ENCODE measurements at places on chromosomes 7 and 10. TPM values are rescaled to one million over a fixed set of nuclear protein-coding genes. Genes with fewer than 3 reads are reported as not detected.
A peak's percentile ranks its signal among the peaks of the same experiment; 100 is the strongest.

The PAX4 gene
- not detected for polyA plus RNA-seq

The OPN1SW gene
- 1.4 TPM for polyA plus RNA-seq

The SPOCK2 gene
- 179 TPM for polyA plus RNA-seq

The ODAD2 gene
- 0.91 TPM for polyA plus RNA-seq

The TMEM196 gene
- polyA plus RNA-seq, result not detected

The MINDY4 gene
- polyA plus RNA-seq, result 10.8 TPM

The MSMB gene
- polyA plus RNA-seq, result not detected

DNA sequence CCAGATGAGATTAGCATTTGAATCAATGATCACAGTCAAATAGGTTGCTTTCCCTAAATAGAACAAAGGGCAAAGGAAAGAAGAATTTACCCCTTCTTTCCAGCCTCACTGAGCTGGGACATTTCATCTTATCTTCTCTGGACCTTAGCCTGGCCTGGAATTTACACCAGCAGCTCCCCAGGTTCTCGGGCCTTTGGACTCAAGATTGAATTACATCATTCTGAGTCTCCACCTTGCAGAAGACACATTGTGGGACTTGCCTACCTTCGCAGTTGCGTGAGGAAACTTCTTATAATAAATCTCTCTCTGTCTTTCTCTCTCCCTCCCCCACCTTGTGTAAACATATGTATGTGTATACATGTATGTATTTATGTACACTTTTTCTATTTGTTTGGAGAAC is 732.4 kb downstream of the IPMK start:
- no peak for DNase-seq

- DNase-seq, result no peak
Measured at GRCh38 chr10:128036746-128037543, 89.3 kb downstream of the MKI67 start.

GRCh38 chr7:68724965-68725364 is 873.3 kb upstream of the AUTS2 start:
- no peak for DNase-seq

GRCh38 chr10:118823256-118823907 is 68.6 kb upstream of the CACUL1 start:
- DNase-seq, result no peak

- DNase-seq, result no peak
Measured at GRCh38 chr7:158044482-158044823, 543.2 kb downstream of the PTPRN2 start.

DNA sequence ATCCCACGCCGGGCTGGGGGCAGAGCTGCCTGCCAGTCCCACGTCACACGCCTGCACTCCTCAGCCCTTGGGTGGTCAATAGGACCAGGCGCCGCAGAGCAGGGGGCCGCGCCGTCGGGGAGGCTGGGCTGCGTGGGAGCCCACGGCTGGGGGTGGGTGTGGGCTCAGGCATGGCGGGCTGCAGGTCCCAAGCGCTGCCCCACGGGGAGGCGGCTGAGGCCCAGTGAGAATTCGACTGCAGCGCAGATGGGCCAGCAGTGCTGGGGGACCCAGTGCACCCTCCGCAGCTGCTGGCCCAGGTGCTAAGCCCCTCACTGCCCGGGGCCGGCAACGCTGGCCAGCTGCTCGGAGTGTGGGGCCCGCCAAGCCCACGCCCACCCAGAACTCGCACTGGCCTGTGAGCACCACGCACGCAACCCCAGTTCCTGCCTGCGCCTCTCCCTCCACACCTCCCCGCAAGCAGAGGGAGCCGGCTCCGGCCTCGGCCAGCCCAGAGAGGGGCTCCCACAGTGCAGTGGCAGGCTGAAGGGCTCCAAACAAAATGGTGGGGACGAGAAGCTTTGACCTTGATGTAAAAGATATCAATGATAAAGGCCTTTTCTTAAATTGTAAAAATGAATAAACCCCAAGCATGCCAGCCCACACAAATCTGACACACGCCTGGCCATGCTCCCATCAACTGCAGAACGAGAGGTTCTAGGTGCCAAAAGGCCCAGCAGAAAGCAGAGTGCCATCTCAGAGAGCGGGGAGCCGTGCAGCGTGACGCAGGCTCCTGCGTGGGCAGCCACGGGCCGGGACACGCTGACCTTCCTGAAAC is 255.5 kb downstream of the MAD1L1 start:
- DNase-seq, result no peak

DNA sequence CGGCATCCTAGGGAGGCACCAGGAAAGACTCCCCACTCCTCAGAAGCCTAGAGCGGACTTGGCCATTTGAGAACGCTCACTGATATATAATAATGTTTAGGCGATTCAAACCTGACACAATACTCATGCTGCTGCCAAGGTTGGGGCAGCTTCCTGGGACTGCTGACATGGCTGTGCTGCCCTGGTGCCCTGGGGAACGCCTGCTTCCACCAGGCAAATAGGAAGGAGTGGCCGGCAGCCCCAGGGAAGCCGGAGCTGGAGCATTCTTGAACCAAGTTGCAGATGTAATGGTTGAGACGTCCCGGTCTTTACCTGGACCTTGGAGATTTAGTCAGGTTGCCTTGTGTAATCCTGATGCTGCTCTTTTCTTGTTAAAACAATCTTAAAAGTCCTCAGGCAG is 8.8 kb downstream of the GDF10 start:
- DNase-seq, result no peak

GRCh38 chr7:84100866-84101265 is 93.7 kb downstream of the SEMA3A start:
- DNase-seq, result no peak

DNA sequence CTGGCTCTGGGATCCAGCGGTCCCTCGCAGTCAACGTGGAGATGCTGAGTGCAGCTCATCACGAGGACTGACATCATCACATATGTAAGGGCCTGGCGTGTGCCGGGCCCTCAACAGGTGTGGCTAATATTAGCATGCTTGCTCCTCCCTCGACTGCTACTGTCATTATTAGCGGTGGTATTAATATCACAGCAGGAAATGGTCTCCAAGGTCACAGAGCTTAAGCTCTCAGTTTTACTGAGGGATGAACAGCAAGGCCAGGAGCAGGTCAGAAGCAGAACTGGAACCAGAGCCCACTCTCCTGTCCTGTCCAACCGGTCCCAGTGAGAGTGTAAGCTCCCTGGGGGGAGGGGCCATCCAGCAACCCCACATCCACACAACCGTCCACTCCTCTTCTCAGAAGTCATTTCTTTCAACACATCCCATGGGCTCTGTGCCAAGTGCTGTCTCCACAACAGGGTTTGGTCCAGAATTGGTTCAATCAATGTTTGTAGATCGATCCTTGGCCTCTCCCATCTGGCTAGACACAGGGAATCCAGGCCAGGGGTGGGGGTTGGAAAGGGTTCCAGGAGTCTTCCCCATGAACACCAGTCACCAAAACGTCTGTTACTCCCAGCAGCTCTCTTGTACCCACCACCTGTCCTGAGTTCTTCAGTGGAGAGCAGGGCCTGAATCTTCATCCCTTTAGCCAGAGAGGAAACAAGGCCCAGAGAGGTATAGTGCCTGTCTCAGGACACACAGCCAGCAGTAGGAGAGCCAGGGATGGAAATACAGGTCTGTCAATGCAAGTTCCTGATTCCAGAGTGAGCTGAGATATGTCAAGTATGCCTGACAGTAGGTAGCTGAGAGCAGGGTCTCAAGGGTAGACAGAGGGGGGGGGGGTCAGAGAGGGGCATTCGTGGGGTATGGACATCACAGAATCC is 45.3 kb upstream of the ZMIZ1 start:
- DNase-seq, result no peak

GRCh38 chr7:15335390-15335789 is 226.4 kb downstream of the AGMO start:
- no peak for DNase-seq

DNA sequence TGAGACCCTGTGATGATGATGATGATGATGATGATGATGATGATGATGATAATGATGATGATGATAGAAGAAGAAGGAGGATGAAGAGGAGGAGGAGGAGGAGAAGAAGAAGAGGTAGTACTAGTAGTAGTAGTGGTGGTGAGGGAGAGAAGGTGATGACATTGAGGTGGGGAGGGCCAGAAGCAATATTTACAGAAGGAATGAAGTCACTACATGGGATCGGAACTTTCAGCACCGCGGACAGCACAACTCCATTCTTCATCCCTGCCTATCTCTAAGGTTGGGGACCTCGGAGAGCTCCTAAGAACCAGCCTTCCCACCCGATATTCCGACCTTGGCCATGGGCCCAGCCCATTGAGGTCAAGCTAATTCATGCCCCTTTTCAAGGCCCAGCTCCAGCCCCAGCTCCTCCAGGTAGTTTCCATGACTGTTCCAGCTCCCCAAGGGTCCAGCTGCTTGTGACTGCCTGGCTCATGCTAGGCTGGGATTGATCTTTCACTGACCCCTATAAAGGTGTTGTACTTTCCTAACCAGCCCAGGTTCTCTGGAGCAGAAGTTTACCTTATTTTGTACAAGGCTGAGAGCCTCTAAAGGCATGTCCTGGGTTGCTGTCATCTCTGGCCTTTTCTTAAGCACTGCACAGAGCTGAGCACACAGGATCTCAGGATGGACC is 10.3 kb downstream of the CRHR2 start:
- peak; percentile 78 for DNase-seq

DNA sequence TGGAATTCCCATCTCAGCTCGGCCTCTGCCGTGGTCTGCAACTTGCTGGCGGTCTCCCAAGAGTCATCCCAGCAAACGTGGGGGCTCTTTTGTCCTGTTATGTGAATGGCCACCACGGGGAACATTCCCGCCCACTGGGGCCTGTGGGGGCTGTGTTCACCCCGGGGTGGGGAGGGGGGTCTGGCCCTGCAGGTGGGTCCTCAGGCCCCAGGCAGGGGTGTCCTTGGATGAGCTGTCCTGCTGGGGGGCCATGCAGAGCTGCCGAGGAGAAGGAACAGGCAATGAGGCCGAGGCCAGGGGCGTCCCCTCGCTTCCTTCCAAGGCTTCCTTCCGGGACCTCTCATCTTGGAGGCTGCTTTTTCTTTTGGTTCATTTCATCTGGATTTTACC is 24.4 kb upstream of the PITRM1 start:
- no peak for DNase-seq

DNA sequence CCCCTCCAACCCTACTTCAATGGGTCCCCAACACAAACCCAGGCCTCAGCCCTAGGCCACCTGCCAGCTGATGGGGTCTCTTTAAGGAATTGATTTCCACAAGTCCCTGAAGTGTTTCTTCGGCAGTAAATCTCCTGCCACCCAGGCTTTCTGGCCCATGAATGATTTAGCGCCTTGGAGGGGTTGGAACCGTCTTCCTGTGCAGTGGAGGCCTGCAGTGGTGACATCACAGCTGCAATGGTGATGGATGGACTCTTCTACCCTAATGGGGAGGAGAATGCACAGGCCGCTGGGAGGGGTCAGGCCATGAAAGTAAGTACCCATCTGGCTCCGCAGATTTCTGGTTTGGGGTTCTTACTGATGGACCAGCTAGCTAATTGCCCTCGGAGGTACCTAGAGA is 163.8 kb downstream of the UBE2H start:
- no peak for DNase-seq

DNA sequence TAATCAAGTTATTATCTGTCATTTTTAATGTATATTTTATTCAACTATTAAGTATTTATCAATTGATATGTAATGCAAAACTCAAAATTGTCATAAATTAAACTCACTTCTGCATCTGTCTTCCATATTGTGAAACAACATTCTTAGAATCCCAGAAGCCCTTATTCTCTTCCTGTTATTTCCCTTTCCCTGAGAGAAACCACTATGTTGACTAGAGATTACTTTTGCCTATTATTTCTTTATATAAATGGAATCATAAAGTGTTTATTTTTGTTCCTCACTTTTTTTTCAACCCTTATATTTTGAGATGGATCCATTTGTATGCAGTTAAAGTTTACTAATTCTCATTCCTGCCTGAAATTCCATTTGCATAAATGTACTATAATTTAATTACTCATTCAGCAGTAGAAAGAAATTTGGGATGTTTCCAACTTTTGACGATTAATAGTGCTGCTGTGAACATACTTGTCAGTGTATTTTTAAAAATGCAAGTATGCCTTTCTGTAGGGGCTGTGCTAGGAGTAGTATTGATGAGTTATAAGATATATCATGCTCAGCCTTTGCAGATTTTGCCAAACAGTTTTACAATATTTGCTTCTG is 211.2 kb downstream of the SEMA3D start:
- no peak for DNase-seq

GRCh38 chr10:36198322-36198721 is 556.2 kb upstream of the FZD8 start:
- DNase-seq, result no peak

DNA sequence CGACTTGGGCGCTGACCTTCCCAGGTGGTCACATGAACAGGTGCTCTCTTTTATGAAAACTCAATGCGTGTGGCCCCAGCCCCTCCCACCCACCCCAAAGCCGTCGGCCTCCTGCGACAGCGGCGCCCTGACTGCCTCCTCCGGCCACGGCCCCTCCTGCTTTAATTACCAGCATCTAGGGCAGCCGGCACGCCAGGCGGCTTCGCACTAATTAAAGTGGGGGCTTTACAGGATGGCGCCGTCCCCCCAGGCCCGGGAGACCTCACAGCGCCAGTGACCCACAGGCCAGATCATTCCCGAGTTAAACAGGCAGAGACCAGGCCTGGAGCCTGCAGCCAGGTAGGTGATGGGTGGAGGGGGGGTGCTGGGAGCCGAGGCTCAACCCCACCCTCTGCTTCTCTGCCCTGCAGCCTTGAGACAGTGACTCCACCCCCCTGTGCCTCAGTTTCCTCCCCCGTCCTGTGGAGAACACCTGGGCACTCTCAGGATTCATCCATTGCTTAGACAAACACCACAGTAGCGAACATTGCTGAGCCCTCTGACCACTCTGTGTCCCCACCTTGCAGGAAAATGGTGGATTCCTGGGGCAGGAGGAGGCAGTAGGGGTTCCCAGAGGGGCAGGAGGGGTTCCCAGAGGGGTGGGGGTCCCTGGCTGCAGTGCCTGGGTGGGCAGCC is 100.8 kb downstream of the MICALL2 start:
- no peak for DNase-seq

DNA sequence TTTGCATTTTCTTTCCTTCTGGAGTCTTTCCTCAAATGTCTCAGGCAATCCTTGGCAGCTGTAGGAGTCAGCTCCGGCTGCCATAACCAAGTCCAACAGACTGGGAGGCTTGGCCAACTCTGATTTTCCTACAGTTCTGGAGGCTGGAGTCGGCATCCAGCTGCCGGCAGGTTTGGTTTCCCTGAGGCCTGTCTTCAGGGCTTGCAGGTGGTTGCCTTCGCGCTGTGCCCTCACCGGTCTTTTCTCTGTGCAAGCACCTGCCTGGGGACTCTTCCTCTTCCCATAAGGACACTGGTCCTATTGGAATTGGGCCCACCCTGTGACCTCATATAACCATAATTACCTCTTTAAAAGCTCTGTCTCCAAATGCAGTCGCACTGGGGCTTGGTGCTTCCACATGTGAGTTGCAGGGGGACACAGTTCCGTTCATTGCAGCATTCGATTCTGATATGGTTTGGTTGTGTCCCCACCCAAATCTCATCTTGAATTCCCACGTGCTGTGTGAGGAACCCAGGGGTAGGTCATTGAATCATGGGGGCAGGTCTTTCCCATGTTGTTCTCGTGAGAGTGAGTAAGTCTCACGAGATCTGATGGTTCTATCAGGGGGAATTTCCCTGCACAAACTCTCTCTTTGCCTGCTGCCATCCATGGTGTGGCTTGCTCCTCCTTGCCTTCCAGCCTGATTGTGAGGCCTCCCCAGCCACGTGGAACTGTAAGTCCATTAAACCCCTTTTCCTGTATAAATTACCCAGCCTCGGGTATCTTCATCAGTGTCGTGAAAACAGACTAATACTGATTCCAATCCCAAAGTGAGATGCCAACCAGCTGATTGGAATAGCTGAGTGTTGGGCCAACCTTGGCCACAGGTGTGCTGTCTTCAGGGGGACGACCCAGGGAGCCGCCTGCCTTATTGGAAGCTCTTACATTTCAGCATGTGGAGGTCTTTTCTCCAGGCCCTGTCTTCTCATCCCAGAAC is 7.9 kb downstream of the GALNTL5 start:
- no peak for DNase-seq

GRCh38 chr10:2121315-2121714 is 384.0 kb upstream of the ADARB2 start:
- DNase-seq, result no peak

Measured in right renal pelvis (tissue), 4 donors.